ENCODE measurements at places on chromosomes 12 and 14.

DNA sequence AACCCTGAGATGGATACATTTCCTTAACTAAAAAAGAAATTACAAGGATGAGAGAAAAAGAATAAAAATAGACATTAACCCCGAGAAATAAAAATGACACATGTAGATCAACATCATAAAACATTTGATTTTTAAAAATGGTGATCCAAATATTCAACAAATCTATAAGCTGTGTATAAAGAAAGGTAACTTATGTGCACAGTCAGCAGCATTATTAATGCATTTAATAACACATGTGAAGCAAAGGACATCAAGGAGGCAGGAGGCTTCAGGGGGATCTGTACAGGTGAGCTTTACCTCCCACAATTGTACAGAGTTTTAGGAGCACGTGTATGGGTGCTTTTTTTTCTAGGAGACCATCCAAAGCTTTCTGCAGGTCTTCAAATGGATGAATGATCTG, 76.1 kb downstream of the MED13L start:
- DNase-seq, result no peak

DNA sequence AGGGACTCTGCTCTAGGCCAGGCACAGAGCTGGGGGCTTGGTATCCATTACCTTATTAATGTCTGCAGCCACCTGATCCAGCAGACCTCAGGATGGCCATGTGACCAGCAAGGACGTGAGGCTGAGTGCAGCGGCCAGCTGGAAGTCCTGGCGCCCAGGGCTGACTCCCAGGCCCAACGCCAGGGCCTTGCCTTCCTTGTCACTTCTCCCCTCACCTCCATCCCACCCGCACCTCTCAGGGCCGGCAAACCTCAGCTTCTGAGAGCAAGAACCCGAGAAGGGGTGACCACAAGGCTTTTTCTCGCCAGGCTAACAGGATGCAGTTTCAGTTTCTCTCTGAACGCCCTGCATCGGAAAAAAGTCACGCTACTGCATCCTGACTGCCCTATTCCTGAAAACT, 15.4 kb downstream of the RAB35 start:
- DNase-seq, result no peak

DNA sequence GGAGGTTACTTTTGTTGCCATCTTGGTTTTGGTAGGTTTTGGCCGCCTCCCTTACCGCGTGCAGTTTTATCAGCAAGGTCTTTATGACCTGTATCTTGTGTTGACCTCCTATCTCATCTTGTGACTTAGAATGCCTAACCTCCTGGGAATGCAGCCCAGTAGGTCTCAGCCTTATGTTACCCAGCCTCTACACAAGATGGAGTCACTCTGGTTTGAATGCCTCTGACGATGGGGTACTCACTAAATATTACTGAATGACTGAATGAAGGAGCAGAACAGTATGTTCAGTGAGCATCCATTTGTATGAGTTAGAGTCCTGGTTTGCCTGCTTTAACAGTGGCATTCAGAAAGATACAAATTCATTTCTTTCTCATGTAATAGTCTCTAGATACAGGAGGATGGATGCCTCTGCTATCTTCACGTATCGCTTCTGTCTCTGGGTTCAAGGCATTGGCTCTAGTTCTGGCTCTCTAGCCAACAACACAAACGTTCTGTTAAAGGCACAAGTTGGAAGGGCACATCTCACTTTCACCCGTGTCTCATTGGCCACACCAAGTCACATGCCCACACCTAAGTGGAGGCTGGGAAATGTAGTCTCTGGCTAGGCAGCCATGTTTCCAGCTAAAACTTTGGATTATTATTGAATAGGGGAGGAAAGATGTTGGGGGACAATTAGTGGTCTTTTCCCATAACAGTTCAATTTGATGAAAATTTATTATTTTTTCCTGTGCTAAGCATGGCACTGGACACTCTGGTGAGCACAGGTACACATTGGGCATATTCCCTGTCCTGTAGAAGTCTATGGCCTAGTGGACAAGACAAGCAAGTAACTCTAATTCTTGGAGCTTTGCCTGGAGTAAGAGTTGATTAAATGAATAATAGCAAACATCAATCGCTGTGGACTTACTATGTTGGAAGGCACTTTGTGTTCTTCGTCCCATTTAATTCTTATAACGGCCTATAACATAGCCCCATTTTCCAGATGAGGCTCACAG, 75.2 kb upstream of the RPH3A start:
- no peak for DNase-seq

DNA sequence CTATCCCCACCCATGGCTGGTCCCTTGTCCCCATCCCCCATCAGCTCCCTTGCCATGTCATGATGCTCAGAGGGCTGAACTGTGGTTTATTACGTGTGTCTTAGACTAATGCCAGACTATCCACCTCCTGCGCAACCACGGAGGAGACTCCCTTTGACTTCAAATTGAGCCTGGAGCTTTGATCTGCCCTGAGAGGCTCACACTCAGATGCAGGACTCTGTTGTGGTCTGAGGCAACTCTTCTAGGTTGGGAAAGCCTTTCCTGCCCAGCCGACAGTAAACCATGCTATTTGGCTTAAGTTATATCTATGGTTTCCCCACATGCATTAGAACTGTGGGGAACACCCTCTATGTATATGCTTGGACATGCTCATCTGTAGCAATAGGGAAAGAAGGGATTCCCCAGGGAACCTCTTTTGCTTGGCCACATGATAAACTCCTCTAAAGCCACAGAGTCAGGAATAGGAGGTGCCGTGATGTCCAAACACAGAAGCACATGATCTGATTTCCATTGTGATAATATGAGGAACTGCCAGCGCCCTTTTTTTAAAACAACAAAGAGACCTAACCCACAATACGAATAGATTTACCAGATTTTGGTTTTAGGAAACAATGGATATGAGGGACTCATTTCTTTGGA, 11.1 kb upstream of the LGALS3 start:
- DNase-seq, result no peak

GRCh38 chr14:91873471-91874415, 6.4 kb upstream of the TC2N start:
- no peak for DNase-seq
